ENCODE measurements at places on chromosomes 1 and 21. TPM values are rescaled to one million over a fixed set of nuclear protein-coding genes. Genes with fewer than 3 reads are reported as not detected.
A peak's percentile ranks its signal among the peaks of the same experiment; 100 is the strongest.

The FABP3 gene
- total RNA-seq: 0.93 TPM

DNA sequence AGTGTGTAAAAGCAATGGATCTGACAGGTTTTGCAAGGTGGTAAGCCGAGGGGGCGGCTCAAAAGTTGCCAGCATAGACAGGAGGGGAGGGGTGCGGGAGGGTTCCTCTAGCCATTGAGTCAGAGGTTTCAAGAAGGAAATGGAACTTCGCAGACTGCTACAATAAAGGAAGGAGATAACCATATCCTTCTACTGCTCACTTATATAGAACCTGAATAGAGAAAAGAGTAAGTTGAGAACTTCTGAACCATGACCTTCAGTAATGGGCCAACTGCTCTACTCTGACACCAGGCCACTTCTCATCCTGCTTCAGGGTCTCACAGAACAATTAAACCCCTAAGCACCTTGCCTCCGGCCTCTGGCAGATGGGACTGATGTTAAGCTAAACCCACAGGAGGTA, 26.3 kb upstream of the BCAR3 start:
- no peak overlapping the region for H3K27ac ChIP-seq
- no peaks in the 10 kb centered on the region for H3K36me3 ChIP-seq
- H3K4me3 ChIP-seq: no peak overlapping the region

GRCh38 chr1:155910621-155911121, 478 bp downstream of the RIT1 start:
- H3K4me3 ChIP-seq: peak overlapping the region; percentile 87
- no peaks in the 10 kb centered on the region for H3K27me3 ChIP-seq
- H3K27ac ChIP-seq: no peak overlapping the region
- peak; percentile 49 for DNase-seq

GRCh38 chr1:47840393-47841190, 156.6 kb downstream of the TRABD2B start:
- no peak for DNase-seq
- no peaks in the 10 kb centered on the region for H3K36me3 ChIP-seq
- H3K4me3 ChIP-seq: no peak overlapping the region
- H3K27ac ChIP-seq: no peak overlapping the region

DNA sequence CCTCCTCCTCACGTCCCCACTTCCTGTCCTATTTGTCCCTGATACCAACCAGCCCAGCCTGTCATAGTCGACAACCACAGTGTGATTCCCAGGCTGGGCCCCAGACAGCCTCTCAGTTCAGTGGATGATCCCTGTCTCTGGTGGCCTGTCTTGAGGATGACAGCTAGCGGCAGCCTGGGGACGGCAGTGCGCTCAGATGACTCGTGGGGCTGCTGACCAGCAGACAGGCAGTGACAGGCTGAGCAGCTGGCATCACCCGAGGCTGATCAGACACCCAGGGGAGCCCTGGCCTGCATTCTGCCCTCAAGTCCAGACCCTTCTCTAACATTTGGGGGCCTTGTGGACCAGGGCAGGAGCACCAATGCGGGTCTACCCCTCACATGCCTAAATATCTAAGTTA, 21.0 kb downstream of the NKAIN1 start:
- no peak overlapping the region for H3K27ac ChIP-seq
- peaks cover 28% of the 10 kb centered on the region for H3K4me1 ChIP-seq
- H3K4me3 ChIP-seq: no peak overlapping the region
- no peak for DNase-seq
- H3K27me3 ChIP-seq: no peaks in the 10 kb centered on the region
- no peaks in the 10 kb centered on the region for H3K36me3 ChIP-seq

GRCh38 chr1:213201380-213202155, 150.5 kb downstream of the RPS6KC1 start:
- no peaks in the 10 kb centered on the region for H3K27me3 ChIP-seq
- DNase-seq: no peak
- H3K4me1 ChIP-seq: no peaks in the 10 kb centered on the region
- H3K4me3 ChIP-seq: no peak overlapping the region
- H3K36me3 ChIP-seq: peaks cover 6% of the 10 kb centered on the region

- H3K36me3 ChIP-seq: no peaks in the 10 kb centered on the region
- H3K27ac ChIP-seq: no peak overlapping the region
- no peak overlapping the region for H3K4me3 ChIP-seq
- H3K27me3 ChIP-seq: no peaks in the 10 kb centered on the region
These were observed 361.5 kb upstream of the ZP4 start for GRCh38 chr1:238252033-238252802.

DNA sequence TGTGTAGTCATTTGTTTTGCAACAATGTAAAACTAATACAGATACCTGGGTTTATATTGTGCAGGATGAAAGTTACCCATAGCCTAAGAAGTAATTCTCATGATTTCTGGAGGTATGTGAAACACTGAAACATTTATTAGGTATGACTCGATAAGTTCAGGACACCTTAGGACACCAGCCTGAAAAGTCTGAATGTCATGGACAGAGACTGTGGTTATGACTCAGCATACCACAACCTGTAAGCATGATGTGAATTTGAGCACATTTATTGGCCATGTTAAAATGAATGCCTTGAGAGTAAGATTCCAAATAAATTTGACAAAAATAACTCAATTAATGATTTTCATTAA, 1471.7 kb upstream of the B3GALT2 start:
- no peaks in the 10 kb centered on the region for H3K27me3 ChIP-seq
- H3K4me3 ChIP-seq: no peak overlapping the region
- DNase-seq: no peak
- H3K36me3 ChIP-seq: no peaks in the 10 kb centered on the region

DNA sequence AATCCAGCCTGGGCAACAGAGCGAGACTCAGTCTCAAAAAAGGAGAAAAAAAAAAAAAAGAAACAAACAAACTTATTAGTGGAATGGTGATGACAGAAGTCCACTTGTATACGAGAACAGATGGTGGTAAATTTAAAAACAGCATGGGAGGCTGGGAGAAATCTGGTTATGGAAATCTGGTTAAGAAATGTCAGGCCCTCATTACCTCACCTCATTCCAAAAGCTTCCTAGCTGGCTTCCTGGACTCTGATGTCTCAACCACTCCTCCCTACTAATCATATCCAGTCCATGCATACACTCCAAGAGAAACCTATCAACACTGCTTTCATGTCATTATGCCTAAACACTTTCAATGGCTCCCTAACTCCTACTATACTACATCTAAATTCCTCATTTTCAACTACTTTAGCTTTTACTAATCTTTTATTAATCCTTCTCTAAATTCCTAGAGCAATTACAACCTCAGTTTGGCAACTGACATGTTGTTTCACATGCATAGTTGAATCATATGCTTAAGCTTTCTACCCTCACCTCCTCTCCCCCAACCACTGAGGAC, 52.9 kb downstream of the FOXJ3 start:
- DNase-seq: no peak
- no peaks in the 10 kb centered on the region for H3K4me1 ChIP-seq
- no peak overlapping the region for H3K4me3 ChIP-seq

GRCh38 chr21:44637018-44637850, at the start of gene KRTAP10-10:
Gene KRTAP10-10, plus strand, starts transcription at chr21:44637356. Its CDS starts 62 bp downstream, at chr21:44637418.
- peaks cover 7% of the 10 kb centered on the region for H3K4me1 ChIP-seq
- H3K27me3 ChIP-seq: no peaks in the 10 kb centered on the region
- no peak within 1 kb of the TSS for H3K27ac ChIP-seq
- H3K36me3 ChIP-seq: no peaks in the 10 kb centered on the region
- no peak within 1 kb of the TSS for H3K4me3 ChIP-seq

Data from neural progenitor cell (in vitro differentiated cells).